ENCODE measurements at places on chromosomes 6 and 20.
A peak's percentile ranks its signal among the peaks of the same experiment; 100 is the strongest.

DNA sequence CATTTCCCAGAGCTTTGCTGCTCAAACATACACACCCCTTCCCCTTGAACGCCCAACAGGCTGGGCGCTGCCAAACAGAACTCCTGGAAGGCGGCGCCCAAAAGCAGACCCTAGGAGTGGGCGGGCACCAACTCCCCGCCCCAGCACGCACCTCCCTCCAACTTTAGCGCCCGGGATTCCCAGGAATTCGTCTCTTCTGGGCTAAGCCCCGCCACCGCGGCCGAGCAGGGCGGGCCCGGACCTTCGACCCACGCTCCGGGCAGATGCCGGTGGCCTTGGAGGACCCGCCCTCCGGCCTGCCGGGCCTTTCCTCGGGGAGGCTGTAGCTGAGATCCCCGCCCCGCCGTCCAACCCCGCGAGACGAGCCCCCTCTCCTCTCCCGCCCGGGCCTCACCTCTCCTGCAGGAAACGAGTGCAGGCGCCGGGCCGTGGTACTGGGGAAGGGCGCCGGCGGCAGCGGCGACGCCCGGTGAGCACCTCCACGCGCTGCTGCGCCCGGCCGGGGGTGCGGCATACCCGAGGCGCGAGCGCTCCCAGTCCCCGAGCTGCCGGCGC, 659 bp downstream of the MCUR1 start:
- DNase-seq, result peak; percentile 69

GRCh38 chr6:140463312-140463710, 1088.9 kb upstream of the CITED2 start:
- no peak for DNase-seq

- no peak for DNase-seq
Observed at GRCh38 chr6:21214738-21215448, 378.7 kb upstream of the SOX4 start.

- DNase-seq, result no peak
Observed at GRCh38 chr6:141492521-141493284, 640.0 kb upstream of the GJE1 start.

DNA sequence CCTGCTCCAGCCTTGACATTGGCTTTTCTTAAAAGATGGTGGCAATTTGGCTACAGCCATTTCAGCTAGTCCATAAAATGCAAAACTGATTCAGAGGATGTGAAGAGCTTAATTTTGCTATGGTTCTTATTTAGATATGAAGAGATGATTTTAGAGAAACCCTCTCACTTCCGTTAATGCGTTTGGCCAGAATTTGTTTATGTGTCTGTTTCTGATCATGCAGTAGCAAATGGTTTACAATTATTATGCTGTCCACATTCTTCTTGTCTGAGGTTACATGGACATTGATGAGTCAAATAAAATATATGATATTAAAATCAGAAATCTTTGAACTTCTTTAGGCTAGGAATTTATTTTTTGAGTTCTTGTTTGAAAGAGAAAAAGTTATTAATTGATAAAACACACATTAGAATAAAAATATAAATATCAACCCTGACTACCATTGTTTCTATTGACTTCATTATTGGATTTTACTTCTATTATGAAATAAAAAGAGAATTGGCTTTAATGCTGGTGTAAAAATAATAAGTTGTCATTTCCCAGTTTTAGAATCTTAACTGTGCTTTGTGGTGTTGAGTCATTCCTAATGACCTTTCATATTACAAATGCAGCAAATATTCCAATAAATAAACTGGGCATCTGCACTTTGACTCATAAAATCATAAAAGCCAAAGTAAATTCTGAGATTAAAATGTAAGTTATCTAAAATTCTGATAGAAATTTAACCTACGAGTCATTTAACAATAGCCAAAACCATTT, 1286.0 kb upstream of the GJE1 start:
- no peak for DNase-seq

DNA sequence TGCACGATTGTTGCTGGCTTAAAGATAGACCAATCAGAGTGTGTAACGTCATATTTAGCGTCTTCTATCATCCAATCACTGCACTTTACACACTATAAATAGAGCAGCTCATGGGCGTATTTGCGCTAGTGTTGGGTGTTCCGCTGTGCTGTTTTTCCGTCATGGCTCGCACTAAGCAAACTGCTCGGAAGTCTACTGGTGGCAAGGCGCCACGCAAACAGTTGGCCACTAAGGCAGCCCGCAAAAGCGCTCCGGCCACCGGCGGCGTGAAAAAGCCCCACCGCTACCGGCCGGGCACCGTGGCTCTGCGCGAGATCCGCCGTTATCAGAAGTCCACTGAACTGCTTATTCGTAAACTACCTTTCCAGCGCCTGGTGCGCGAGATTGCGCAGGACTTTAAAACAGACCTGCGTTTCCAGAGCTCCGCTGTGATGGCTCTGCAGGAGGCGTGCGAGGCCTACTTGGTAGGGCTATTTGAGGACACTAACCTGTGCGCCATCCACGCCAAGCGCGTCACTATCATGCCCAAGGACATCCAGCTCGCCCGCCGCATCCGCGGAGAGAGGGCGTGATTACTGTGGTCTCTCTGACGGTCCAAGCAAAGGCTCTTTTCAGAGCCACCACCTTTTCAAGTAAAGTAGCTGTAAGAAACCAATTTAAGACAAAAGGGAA, 57.9 kb downstream of the TRIM38 start:
- DNase-seq, result peak; percentile 90

- no peak for DNase-seq
Observed at GRCh38 chr6:47464052-47464451, 13.5 kb upstream of the CD2AP start.

GRCh38 chr6:63458480-63459115, 113.7 kb upstream of the LOC128125822 start:
- peak; percentile 32 for DNase-seq

- no peak for DNase-seq
Observed at GRCh38 chr6:91304521-91304920, 717.6 kb upstream of the MAP3K7 start.

DNA sequence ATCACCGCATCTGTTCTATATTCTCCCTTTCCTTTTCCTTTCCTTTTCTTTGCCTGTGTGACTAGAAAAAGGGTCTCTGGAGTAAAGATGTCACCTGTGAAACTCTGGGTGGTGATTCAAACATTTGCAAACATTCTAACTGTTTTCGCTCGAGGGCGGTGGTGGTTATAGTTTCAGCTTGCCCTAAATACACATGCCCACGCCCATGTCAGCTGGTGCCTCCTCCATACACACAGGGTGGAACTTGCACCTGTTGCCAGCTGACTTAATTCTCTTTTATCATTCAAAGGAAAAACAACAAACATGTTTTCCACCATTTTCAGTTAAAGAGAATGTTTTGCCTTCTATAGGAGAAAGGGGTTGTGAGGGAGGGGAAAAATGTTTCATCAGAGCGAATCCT, 381.9 kb upstream of the ARID1B start:
- no peak for DNase-seq

- no peak for DNase-seq
Observed at GRCh38 chr20:25571240-25571639, 14.1 kb downstream of the NINL start.

DNA sequence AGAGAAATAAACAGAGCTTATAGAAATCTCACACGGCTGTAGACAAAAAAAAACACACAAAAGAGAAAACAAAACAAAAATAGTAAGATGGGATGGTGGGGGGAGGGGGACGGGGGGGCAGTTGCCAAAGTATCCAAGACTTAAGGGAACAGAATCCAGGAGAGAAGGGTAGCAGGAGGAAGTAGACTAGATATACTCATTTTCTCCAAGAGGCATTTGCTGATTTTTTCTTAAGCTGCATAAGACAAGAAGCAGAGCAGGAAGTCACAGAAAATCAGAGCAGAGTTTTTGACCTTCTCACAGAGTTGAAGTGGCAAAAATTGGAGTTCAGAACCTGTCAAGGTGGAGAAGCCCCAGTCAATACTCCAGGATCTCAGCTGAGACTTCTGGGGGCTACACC, 237.7 kb downstream of the HIVEP2 start:
- no peak for DNase-seq

DNA sequence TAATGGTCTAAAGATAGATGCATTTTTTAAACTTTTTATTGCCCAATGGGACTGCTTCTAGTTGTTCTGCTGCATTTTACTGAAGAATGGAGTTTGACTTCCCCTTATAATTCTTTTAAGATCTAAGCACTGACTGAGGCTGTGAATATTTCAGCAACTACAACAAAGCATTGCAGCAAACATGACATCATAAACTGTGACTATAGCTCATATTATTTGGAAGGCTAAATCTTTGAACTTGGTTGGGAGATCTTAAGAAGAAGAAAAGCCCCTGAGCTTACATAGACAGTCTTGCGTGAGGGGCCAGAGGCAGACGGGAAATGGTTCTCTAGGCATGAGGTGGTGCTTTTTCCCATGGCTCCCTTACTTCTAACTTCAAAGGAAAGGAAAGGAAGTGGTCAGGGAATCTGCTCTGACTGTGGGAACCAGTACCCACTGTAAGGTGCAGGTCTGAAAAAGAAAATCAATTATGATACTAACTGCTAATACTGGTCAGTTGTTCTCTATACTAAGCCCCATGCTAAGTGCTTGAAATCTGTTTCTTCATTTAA, 14.8 kb downstream of the HEY2 start:
- no peak for DNase-seq

DNA sequence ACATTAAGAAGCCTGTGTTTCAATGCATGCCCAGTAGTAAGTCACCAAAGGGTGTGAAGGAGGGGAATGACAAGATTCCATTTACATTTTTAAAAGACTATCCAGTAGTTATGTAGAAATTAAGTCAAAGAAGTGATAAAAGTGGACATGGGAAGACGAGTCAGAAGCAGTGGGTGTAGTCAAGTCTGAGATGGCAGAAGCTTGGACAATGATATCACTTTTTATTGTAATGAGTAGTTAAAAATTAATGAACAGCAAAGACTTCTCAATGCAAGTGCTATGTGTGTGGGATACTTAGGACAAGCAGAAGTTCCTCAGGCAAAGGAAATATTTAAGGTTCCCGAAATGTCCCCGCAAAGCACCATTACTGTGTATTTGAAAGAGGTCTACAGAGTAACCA, 156.0 kb downstream of the DST start:
- DNase-seq, result no peak

DNA sequence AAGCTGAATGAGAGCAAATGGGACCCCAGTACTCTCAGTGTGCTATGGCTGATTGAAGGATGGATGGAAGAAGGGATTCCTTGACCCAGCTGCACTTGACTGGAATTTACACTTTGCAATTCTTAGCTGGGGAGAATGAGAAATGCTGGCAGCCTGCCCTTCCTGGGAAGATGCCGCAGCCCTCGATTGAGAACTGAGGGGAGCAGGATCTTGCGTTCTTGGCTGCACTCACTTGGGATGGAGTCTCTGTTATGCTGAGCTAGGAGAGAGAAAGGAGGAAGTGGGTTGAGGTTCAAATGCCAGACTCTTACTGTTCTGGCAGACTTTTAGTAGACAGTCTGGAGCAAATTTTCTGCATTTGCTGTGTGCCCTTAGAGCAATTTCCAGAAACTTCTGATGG, 221.2 kb downstream of the FNDC1 start:
- no peak for DNase-seq

- DNase-seq, result no peak
Observed at GRCh38 chr6:170098428-170099170, 192.3 kb downstream of the DLL1 start.

DNA sequence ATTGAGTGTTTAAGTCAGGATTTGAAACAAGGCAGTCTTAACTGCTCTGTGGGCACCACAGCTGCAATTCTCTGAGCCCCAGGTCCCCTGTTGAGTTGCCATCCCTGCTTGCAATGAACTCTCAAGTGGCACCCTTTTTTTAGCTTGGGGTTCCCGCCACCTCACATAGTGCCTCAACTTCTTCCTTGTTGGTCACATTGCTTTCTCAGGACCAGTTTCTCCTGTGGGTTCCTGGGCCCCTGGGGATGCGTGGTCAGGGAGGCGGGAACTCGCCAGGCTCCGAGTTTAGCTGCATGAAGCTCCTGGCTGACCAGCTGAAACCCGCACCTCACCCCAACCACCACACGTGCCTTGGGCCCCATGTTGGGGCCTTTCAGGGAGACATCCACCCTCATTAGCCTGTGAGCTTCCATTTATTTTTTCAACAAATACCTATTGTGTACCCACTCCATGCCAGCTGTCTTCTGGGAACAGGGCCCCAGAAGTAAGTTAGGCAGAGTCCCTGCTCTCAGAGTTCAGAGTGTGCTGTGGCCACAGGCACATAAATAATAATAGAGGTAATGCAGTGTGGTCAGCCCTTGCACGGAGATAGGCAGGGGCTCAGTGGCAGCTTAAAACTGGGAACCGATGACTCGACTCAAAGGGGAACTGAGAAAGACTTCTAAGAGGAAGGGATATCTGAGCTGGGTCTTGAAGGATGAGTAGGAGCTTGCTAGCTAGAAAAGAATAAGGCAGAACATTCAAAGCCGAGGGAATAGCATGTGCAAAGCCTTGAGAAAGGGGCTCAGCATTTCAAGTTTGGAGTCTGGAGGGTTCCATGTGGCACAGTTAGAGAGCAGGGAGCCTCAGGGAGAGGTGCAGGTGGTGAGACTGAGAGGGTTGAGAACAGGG, 33.9 kb upstream of the FAM83D start:
- DNase-seq, result no peak

GRCh38 chr6:19158586-19158985, 678.6 kb upstream of the ID4 start:
- DNase-seq, result no peak

GRCh38 chr6:51526049-51526448, 561.4 kb downstream of the PKHD1 start:
- no peak for DNase-seq

- no peak for DNase-seq
Observed at GRCh38 chr20:10522328-10522727, 87.2 kb downstream of the SLX4IP start.

GRCh38 chr6:116497113-116497676, 14.2 kb upstream of the CALHM5 start:
- DNase-seq, result peak; percentile 93

DNA sequence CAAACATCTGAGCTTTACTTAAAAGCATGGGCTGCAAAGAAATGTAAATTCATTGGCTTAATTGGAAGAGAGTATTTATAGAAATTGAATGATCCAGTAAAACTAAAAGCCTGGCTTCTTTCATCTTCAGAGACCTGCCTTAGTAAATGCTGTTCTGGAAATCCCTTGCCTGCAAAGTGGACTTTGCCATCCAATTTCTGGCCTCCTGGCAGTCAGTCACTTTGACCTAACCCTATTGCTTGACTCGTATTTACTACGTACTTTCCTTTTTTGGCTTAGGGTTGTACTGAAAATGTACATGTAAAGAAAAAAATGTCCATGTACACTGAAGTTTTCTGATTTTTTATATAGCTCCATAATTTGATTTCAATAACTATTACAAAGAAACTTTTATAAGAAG, 47.1 kb downstream of the E2F3 start:
- DNase-seq, result no peak

Measured in right lung (tissue), 10 donors.